ENCODE measurements at places on chromosomes 2 and 18. TPM values are rescaled to one million over a fixed set of nuclear protein-coding genes. Genes with fewer than 3 reads are reported as not detected.

The NCKAP5 gene
- 0.61 TPM for total RNA-seq

The BOLL gene
- not detected for total RNA-seq

The POTEC gene
- not detected for total RNA-seq

The FRZB gene
- total RNA-seq = 0.09 TPM

The CXCR1 gene
- total RNA-seq = not detected

The CTDSP1 gene
- total RNA-seq = 79.0 TPM

The LYG2 gene
- not detected for total RNA-seq

The IL1R1 gene
- total RNA-seq = 41.1 TPM

The SFTPB gene
- 0.09 TPM for total RNA-seq

The NBEAL1 gene
- total RNA-seq = 3.8 TPM

The OTOS gene
- total RNA-seq = not detected

The LYPD1 gene
- total RNA-seq = 16.2 TPM

The SERPINB11 gene
- total RNA-seq = not detected

The C2orf80 gene
- total RNA-seq = not detected

The OSBPL6 gene
- total RNA-seq = 6.8 TPM

The UGT1A8 gene
- total RNA-seq = 0.06 TPM

The LAMA1 gene
- 0.13 TPM for total RNA-seq

The OXER1 gene
- total RNA-seq = not detected

The RUFY4 gene
- total RNA-seq = not detected

The ASAP2 gene
- 65.1 TPM for total RNA-seq

The GPR45 gene
- not detected for total RNA-seq

The GALR1 gene
- total RNA-seq = not detected

The CCDC148 gene
- total RNA-seq = 0.35 TPM

The MGAT5 gene
- total RNA-seq = 17.2 TPM

The PLB1 gene
- 2.6 TPM for total RNA-seq

The ANKRD30BL gene
- not detected for total RNA-seq

The ADNP2 gene
- 14.3 TPM for total RNA-seq

The APCDD1 gene
- 0.07 TPM for total RNA-seq

The SKA1 gene
- 12.6 TPM for total RNA-seq

The UGT1A7 gene
- total RNA-seq = 3.5 TPM

The SLC8A1 gene
- 0.17 TPM for total RNA-seq

The CDH20 gene
- total RNA-seq = not detected

The GORASP2 gene
- total RNA-seq = 108 TPM

The CRYBA2 gene
- total RNA-seq = not detected

The RTP5 gene
- total RNA-seq = not detected

The DSG2 gene
- 64.0 TPM for total RNA-seq

The CDH7 gene
- total RNA-seq = not detected

The MYCN gene
- not detected for total RNA-seq

The CBLN2 gene
- total RNA-seq = 0.12 TPM

All from A549 treated with dexamethasone at 1 μM for 4 hours (cell line).